Stimulated activated effector memory CD8-positive, alpha-beta T cell treated with anti-CD3 and anti-CD28 coated beads, Interleukin-12 subunit alpha, Interleukin-12 subunit beta, amount 100 ng/mL, for 72 hours (primary cell): ENCODE measurements at places on chromosomes 2 and 18.

- no peak for DNase-seq
Measured at GRCh38 chr2:217186152-217186551, 326.3 kb upstream of the TNP1 start.

DNA sequence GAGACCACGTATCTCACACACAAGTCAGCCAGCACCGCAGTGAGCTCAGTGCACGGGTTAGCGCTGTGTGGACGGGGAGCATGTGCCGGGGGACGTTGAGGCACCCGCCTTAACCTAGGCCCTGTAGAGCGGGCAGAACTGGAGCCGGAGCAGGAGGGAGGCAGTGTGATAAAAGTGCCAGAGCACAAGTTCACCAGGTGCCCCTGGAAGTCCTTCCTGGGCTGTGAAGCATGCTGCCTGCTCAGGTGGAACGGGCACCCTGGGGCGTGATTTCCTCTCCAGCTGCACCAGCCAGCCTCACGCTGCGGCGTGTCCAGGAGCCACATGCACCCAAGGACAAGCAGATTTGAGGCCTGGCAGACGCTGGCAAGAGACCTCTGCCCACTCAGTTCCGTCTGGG, 50.3 kb downstream of the ITGB1BP1 start:
- no peak for DNase-seq

GRCh38 chr2:6887751-6888192, 10.2 kb downstream of the RSAD2 start:
- no peak for DNase-seq

DNA sequence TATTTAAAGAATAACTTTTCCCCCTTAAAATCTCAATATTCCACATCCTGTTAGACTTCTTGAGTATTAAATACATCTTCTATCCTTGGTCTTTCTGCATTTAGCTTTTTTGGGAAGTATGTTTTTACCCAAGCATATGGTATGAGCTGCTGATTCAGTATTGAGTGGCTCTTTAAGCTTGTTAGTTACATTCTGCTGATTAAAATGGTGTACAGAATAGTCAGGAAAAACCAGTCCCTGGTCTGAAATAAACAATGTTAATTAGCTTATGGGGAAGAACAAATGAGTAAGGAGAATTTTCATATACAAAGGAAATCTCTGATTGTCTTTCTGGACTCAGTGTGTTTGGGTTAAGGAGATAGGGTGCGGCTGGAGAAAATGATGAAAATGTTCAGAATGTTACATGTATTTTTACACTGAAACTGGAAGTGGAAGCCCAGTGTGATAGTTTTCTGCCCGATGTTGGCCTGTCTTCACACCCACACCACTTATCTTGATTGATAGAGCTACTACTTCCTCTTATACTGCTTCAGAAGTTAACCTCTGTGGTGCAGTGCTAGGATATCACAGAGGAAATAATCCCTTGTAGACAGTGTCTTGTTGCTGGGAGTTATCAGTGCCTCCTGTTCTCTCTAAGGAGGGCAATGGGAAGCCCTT, 84.0 kb downstream of the MSH2 start:
- DNase-seq, result no peak

DNA sequence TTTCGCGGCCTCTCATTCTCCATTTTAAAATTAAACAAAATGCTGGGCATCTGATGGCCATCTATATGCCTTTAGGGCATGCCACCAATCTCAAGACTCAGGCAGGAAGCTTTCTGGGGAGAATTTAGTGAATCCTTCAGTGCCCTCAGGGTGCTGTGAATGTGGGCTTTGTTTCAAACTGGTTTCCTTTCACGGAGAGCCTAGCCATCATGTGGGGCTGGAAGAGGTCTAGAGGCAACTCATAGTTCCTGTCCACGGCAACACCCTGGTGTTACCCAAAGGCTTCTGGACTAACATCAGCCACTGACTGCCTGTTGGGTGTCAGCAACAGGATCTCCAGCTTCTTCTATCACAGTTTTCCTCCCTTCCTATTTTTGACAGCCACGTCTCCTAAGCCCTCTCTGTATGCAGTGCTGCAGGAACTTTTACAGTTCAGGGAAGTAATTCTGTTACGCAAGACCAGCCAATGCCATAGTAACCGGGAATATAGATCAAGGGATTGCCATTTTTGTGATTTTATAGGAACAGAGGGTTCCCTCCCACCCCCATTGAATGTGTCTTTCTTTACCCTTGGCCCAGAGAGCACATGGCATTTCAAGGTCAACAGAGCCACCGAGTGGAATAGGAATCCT, 7.9 kb upstream of the WDR33 start:
- no peak for DNase-seq

- DNase-seq, result no peak
Measured at GRCh38 chr2:9979977-9980376, 28.5 kb downstream of the GRHL1 start.

- DNase-seq, result no peak
Measured at GRCh38 chr18:48922801-48923730, 27.7 kb downstream of the SMAD7 start.

DNA sequence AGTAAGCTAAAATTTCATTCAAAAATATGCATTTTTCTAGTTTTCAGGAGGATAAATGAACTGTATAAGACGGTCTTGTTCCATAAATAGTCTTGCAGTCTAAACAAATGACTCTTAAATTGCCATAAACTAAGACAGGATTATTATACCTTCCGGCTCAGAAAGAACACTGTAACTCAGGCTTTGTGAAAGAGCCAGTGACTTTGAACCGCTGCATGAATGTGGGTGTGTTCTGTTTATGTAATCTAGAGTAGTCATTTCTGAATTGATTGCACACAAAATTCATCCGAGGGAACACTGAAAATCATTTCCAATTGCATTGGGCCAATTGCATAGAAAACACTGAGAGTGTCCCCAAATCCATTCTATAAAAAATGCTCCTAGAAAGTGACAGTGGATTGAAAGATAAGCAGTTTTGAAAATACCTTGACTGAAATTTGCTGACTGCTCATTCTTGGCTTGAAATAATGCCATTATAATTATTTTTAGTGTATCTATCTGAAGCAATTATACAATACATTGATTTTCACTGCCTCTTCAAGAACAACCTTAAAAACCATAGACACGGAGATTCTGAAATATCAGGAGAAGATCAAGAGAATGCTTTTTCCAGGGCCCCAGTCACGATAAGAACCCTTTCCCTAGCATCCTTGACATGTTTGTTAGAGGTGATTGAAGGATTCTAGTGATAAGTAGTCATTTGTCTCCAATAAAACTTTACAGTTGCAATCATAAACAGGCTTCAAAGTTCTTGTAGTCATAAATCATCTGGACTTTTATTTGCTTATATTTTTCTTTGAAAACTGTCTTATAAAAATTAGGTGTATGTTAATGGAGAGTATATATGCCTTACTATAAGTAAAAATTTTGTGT, 55.4 kb downstream of the CNTNAP5 start:
- no peak for DNase-seq

GRCh38 chr18:80246445-80247392, 595 bp downstream of the PARD6G start:
- DNase-seq, result peak; percentile 55
